T-cell (primary cell): ENCODE measurements at places on chromosomes 16 and 17. TPM values are rescaled to one million over a fixed set of nuclear protein-coding genes. Genes with fewer than 3 reads are reported as not detected.

PRDM7 gene
- not detected for total RNA-seq

MT2A gene
- total RNA-seq, result 71.1 TPM

SDK2 gene
- total RNA-seq, result 6.1 TPM

GJC1 gene
- 0.93 TPM for total RNA-seq

GRCh38 chr17:41658846-41659245, 29.8 kb upstream of the EIF1 start:
- no peak overlapping the region for H3K4me3 ChIP-seq
- no peaks in the 10 kb centered on the region for H3K4me1 ChIP-seq
- no peak for DNase-seq

DNA sequence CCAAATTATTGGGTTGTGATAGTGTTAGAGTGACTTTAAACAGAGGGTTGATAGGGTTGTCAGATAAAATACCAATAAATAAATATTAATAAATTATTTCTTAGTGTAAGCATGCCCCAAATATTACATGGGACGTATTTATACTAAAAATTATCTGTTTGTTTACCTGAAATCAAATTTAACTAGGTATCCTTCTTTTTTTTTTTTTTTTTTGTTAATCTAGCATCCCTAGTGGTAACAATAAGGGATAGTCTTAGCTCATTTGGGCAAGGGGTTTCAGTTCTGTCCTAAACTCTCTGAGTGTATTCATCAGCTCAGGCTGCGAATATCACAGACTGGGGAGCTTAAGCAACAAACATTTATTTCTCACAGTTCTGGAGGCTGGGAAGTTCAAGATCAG, 1.3 kb downstream of the CLEC19A start:
- no peak overlapping the region for H3K4me3 ChIP-seq
- no peaks in the 10 kb centered on the region for H3K4me1 ChIP-seq
- no peaks in the 10 kb centered on the region for H3K36me3 ChIP-seq
- H3K27ac ChIP-seq, result no peak overlapping the region

GRCh38 chr17:81309859-81310839, 15.0 kb upstream of the SLC38A10 start:
- no peak overlapping the region for H3K27ac ChIP-seq
- H3K4me3 ChIP-seq, result no peak overlapping the region
- peaks cover 10% of the 10 kb centered on the region for H3K4me1 ChIP-seq

DNA sequence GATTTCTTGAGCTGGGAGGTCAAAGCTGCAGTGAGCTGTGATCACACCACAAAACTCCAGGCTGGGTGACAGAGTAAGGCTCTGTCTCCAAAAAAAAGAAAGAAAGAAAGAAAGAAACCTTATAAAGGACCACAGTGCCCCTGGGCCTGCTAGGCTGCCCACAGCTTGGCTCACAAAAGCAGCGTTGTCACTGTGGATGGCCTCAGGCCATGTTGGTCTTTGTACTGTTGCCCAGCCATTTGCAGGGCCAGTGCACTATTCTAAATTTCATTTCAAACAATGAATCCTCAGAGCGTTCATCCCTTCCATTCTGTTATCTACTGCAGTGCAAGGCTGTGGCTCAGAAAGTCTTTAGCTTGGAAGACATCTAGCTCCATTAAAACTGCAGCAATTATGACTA, 208.4 kb downstream of the SLC39A11 start:
- H3K4me3 ChIP-seq, result no peak overlapping the region
- no peak overlapping the region for H3K27ac ChIP-seq
- H3K27me3 ChIP-seq, result no peaks in the 10 kb centered on the region
- no peak for DNase-seq

DNA sequence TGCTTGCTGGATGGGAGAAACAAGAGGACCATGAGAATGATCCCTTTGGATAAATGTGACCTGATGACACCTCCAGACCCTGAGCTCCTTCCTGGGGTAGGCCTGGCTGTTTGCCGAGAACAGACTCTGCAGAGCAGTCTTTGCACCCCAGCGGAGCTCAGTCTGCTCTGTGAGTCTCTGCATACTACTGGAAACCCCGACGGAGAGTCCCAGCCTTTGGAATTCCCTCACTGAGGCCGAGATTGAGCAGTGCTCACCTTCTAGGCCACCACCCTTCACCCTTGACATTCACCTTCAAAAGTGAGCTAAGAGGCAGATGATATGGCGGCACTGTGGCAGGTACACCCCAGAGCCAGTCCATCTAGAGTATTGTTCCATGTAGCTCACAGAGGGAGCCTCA, 172.2 kb upstream of the CDH13 start:
- no peaks in the 10 kb centered on the region for H3K4me1 ChIP-seq
- no peaks in the 10 kb centered on the region for H3K36me3 ChIP-seq
- no peak overlapping the region for H3K27ac ChIP-seq
- H3K4me3 ChIP-seq, result no peak overlapping the region
- DNase-seq, result no peak
- no peaks in the 10 kb centered on the region for H3K27me3 ChIP-seq

GRCh38 chr17:5895276-5895675, 174.9 kb upstream of the WSCD1 start:
- H3K4me1 ChIP-seq, result peaks cover 4% of the 10 kb centered on the region
- no peaks in the 10 kb centered on the region for H3K27me3 ChIP-seq
- H3K27ac ChIP-seq, result no peak overlapping the region

- H3K36me3 ChIP-seq, result peaks cover 32% of the 10 kb centered on the region
- peaks cover 23% of the 10 kb centered on the region for H3K4me1 ChIP-seq
- H3K27me3 ChIP-seq, result no peaks in the 10 kb centered on the region
- peak overlapping the region; percentile 87 for H3K4me3 ChIP-seq
Measured at GRCh38 chr17:75778861-75779249, 5.8 kb upstream of the UNK start.

GRCh38 chr17:62614142-62614541, 13.3 kb upstream of the MRC2 start:
- H3K4me3 ChIP-seq, result no peak overlapping the region
- DNase-seq, result no peak
- peaks cover 6% of the 10 kb centered on the region for H3K36me3 ChIP-seq
- no peak overlapping the region for H3K27ac ChIP-seq
- H3K27me3 ChIP-seq, result no peaks in the 10 kb centered on the region
- H3K4me1 ChIP-seq, result no peaks in the 10 kb centered on the region

DNA sequence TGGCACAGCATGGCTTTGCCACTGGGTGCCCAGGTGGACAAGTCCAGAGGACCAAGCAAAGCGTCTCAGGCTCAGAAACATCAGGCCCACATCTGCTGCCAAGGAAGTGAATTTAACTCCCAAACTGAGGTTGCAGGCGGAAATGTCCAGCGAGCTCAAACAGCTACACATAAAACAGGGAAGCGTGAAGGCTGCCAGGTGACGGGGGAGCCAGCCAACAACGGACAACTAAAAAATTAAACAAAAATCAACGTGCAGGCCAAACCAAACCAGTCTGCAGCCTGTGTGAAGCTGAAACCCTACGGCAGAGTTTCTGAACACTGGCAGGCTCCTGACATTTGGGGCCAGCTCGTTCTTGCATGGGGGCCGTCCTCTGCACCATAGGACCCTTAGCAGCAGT, 2.5 kb downstream of the TK1 start:
- H3K27ac ChIP-seq, result no peak overlapping the region
- H3K27me3 ChIP-seq, result no peaks in the 10 kb centered on the region
- no peaks in the 10 kb centered on the region for H3K36me3 ChIP-seq
- no peak for DNase-seq
- H3K4me1 ChIP-seq, result no peaks in the 10 kb centered on the region
- no peak overlapping the region for H3K4me3 ChIP-seq
